Kidney epithelial cell (primary cell): ENCODE measurements at places on chromosomes 2 and 18.

DNA sequence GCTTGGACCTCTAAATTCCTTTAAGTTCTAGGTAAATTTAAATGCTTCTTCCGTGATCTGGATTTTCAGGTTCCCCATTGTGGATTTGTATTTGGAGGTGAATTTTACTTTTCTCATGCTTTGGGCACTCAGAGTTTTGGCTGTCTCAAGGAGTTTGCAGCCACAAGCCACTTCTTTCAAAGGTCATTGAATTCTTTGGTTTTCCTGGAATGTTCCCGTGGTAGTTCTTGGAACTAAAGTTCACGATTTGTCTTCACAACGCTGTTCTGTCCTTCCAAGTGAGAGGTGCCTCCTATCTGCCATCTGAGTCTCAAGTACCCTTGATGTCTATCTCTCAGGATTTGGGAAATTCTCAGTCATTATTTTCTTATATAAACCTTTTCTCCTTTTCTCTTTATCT lies 1438.7 kb upstream of the ZEB2 start:
- no peak for DNase-seq

DNA sequence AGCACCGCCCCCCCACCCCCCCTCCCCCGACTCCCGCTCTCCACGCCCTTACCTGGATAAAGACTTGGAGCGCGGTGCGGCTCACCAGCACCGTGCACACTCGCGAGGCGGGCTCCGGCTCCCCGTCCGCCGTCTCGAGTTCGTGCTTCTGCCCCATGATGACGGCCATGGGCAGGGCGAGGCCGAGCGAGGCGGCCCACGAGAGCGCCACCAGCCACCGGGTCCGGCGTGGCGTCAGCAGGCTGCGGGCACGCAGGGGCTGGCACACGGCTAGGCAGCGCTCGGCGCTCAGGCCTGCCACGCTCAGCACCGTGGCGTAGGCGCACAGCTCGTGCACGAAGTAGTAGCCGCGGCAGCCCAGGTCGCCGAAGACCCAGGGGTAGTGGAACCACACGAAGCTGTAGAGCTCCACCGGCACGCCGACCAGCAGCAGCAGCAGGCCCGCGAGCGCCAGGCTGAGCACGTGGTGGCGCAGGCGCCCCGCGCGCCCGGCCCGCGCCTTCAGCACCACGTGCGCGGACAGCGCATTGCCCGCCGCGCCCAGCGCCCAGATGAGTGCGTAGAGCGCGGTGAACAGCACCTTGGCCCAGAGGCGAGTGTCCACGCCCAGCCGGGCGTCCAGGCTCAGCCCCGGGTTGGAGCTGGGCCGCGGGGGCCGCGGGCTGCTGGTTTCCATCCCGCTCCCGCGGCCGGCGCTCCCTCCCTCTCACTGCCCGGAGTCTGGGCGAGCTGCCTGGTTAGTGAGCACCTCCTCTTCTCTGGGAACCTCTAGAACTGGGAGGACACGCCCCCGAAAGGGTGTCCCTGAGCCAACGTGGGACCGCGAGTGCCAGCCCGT lies at the start of gene NTSR2:
TSS of gene NTSR2 (minus strand) at position 742 of the 838 bp plus-strand sequence. CDS start at position 676, 66 bp downstream.
- DNase-seq, result no peak

DNA sequence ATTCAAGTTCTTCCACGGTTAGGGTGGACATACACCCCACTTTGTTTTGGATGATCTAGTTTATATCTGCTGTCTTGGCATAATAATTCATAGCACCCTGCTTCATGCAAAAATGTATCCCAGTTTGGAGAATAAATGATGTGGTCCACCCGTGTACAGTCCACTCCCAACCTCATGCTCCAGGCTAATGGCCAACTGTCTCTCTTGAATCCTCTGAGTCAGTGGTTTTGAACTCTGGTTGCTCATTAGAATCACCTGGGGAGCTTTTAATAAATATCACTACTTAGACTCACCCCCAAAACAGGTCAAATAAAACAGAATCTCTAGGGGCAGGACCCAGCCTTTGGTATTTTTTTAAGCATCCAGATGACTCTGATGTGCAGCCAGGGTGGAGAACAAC lies 78.5 kb downstream of the SDC1 start:
- no peak for DNase-seq

DNA sequence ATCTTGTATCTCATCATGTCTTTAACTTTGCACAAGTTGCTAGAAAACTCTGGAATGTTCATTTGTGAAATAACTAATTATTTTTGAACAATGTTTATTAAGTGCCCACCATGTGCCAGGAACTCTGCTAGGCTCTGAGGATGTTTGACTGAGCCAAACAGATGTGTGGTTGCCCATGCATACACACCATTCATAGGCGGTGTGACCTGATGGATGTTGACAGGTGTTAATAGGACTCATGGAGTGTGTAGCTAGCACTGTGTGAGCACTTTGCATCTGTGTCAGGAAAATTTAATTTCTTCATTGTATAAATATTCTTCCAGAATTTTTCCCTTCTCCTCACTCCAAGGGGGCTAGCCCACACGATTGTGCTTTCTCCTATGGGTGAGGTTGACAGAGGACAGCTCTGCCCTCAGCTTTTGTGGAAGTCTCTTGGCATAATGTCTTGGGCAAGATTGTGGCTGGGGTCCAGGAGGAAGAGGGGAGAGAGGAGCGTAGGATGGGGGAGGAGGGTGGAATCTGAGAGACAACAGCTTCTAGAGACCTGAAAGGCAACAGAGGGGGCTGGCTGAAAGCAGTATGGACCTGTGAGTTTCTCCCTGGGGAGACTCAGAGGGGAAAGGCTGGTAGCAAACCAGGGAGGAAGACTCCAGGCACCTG lies 214.6 kb upstream of the CXCR4 start:
- no peak for DNase-seq

DNA sequence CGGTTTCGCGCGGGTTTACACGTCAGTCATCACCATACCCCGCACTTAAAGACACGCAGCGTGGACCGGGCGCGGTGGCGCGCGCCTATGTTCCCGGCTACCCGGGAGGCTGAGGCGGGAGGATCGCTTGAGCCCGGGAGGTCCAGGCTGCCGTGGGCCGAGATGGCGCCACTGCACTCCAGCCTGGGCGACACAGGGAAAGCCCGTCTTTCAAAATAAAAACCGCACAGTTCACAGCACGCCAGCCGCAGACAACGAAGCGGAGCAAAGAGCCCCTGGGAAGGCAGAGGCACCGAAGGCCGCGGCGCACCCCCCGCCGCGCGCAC lies 328 bp downstream of the DTYMK start:
- no peak for DNase-seq

GRCh38 chr18:48390641-48391040 lies 18.5 kb downstream of the ZBTB7C start:
- DNase-seq, result no peak

GRCh38 chr2:75522543-75523312 lies 38.0 kb downstream of the EVA1A start:
- no peak for DNase-seq

GRCh38 chr2:181183878-181184542 lies 203.6 kb downstream of the UBE2E3 start:
- DNase-seq, result no peak

DNA sequence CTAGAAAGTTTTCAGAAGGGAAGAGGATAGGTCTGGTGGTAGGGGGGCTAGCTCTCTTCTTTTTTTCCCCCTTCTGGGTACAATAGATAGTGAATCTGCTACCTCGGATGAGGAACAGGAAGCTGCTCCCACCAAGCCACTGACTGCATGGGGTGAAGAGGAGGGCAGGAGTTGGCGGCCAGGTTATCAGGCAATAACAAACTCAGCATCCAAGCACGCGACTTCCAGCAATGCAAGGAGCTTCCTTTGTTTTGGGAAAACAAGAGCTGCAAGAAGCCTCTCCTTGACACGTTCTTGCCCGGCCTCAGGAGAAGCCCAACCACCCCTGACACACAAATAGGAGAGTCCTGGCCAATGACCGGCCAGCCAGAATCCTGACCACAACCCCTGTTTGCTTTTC lies 32.2 kb downstream of the NHEJ1 start:
- no peak for DNase-seq

- no peak for DNase-seq
These were observed 795.1 kb upstream of the ZEB2 start for GRCh38 chr2:145315053-145315452.

GRCh38 chr2:25838152-25838756 lies 40.0 kb downstream of the ASXL2 start:
- no peak for DNase-seq

DNA sequence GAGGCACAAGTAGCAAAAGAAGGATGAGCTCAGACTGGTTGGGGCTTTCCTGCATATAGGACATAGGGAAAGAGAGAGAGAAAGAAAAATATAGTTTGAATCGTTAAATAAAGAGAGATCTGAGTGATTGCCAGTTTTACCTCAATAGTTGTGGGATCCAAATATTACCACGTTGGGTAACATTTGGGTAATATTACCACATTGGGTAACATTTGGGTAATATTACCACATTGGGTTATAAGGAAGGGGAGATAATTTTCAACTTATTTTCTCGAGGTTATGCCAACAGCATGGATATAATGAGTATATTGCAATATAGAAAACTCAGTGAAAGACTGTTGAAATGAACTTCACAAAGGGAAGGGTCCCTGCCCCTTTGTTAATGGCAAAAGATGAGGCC lies 20.7 kb downstream of the SP140 start:
- DNase-seq, result no peak

GRCh38 chr2:135773319-135773718 lies 31.7 kb downstream of the UBXN4 start:
- no peak for DNase-seq

GRCh38 chr2:165870346-165870745 lies 76.3 kb upstream of the GALNT3 start:
- no peak for DNase-seq

DNA sequence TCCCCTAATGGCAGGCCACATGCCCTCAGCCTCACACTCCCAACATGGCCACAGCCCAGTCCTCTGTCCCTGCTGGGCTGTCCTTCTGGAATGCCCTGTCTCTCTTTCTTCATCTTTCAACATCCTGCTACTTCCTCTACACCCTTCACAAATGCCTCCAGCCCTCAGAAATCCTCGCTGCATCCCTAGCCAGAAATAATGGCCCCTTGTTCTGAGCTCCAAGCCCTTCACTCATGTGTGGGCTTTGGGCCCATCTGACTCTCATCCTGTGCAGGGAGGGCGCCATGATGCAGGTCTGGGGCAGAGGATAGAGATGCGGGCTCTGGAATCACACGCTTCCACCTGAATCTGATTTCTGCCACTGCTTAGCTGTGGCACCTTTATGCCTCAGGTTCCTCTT lies 181.9 kb downstream of the TNS1 start:
- DNase-seq, result no peak

- no peak for DNase-seq
These were observed 33.3 kb upstream of the NEB start for GRCh38 chr2:151767536-151767935.

- DNase-seq, result no peak
These were observed 8.6 kb downstream of the ARHGEF33 start for GRCh38 chr2:38898256-38898655.

GRCh38 chr18:3874581-3874980 lies 424.6 kb downstream of the TGIF1 start:
- DNase-seq, result no peak

DNA sequence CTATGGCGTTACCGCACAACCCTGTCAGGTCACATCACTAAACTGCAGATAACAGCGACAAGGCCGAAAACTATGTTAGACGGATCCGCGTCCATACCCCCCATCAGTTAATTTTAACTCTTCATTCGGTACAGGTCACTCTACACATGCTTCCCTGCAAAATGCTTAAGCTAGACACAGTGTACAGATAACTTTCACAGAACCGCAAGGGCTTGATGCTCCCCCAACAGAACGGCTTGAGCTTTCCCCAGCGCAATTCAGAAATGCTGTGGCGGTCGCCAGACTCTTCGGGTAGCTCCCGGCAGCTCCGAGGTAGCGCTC lies 283 bp upstream of the RBBP8 start:
- no peak for DNase-seq
